ENCODE measurements at places on chromosomes 1 and 21.

DNA sequence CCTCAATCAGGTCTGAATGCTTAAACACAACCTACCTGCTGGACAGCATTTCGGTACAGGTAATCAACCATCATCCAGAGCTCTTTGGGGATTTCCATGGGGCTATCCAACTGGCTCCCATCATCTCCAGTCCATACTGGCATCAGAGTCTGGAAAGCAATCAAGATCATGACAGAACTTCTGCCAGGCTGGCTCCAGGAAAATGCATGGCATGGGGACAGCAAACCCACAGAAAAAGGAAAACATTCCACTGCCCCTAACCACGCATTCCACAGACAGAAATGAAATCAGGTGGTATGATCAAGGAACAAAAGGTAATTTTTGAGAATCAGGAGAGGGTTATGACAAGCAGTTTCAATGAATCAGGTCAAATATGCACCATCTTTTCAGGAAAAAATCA is 9.1 kb upstream of the MTF1 start:
- DNase-seq: no peak

DNA sequence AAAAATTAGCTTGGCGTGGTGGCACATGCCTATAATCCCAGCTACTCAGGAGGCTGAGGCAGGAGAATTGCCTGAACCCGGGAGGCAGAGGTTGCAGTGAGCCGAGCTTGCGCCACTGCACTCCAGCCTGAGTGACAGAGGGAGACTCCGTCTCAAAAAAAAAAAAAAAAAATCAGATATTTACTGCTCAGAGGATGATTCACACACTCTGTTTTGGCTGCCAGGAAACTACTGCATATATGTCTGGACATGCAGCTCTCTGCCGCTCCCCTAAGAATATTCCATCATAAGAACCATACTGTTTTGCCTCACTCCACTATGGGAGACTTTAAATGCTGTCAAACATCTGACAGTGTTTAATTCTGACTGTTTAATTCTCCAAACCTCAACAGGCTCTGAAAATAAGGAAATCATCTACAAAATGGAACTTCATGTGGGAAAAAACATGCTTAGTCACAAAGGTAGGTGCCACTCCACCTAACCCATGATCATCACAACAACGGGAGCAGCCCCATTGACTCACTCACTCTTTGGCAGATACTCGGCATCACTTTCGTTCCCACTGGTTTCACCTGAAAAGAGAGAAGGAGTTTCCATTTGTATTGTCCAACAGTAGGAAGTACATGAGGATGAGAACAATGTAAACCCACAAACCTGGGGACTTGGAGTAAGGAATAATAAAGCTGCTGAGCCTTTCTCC is 29.3 kb upstream of the BCAS2 start:
- DNase-seq: no peak

DNA sequence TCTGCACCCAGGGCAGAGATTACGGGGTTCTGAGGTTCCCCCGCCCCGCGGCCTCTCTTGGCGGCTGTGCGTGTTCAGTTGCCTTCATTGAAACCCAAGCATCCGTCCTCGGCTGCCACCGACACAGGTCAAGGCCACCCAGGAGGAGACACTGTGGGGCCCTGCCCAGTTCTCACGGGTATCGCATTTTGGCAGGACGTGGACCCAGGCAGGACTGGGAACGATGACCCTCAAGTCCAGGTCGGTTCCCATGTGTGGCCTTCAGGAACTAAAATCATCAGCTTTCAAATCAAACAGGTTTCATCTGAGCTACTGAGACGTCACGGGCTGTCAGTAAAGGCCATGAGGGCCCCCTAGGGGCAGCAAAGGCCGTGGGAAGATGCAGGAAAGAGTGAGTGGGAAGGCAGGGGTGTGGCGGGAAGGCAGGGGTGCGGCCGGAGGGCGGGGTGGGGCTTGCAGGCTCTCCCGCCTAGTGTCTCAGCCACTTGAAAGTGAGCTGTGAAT is 7.0 kb upstream of the C1orf174 start:
- DNase-seq: no peak

DNA sequence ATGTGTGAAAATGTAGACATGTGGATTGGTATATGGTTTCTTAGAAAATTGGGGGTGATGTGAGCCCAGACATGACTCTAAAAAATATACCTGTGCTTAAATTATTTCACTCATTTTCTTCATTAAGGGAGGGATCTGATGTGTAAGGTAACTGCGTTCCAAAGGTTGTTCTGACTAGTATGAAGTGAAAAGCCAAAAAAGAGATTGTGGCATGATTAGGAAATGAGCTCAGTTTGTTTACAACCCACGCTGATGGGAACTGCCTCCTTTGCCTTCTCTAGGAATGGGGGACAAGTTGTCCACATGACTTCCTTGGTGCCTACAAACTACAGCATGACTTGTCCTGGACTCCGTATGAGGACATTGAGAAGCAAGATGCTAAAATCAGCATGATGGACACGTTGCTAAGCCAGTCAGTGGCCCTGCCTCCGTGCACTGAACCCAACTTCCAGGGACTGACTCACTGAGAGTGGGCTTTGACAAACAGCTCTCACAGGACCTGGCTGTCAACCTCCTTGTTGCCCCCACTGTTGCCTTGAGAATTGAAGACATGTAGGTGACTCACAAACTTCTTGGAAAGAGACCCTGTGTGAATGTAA is 8.0 kb downstream of the C1orf50 start:
- DNase-seq: no peak

DNA sequence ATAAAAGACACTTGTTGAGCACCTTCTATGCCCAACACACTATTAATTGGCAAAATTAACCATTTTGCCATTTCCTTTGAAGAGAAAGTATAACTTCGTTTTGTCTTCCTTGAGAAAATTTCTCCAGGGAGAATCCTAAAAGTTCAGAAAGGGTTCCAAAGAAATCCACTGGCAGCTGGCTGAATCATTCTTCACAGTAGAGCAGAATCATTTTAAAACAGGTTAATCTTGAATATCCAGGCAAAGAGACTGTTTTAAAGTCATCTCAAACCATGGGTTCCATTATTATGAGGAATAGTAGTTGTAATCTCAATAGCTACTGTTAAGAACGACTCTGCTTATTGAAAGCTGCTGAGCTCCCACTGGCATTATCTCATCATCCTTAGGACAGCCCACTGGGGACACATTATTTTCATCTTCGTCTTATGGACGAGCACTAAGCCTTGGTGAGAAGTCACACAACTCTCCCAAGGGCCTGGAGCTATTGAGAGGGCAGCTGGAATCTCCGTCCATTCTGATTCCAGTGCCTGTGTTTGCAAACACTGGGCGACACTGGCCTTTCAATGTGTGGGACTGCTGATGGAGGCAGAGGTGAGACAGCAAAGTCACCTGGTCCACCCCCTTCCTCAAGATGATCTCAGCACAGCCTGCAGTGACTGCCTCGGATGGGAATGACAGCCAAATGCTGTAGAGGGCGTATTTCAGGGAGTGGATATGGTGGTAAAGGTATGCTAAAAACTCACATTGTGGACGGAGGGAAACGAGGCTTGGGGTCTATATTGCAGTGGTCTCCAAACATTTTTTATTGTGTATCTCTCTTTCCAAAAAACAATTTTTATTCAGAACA is 15.3 kb upstream of the PGBD5 start:
- DNase-seq: no peak

- no peak for DNase-seq
Measured at GRCh38 chr1:16925635-16926490, 4.1 kb downstream of the CROCC start.

DNA sequence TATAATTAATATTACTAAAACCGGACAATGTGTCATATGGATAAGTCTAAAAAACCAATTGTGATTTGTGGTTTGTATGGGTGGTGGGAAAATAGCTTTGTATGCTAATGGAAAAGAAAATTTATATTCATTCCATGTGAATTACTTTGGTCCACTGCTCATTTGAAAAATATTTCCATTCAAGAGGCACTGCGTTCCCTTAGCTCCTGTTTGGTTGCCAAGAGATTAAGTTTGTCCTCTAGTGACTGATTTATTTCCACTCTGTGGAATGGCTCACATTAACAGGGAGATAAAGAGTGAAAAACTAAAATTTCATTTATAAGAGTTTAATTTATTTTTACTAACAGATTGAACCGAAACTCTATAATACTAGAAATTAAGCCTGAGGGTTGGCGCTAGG is 744.1 kb upstream of the CHRM3 start:
- no peak for DNase-seq

Measured in CD14-positive monocyte (primary cell).